Stimulated activated CD8-positive, alpha-beta memory T cell treated with anti-CD3 and anti-CD28 coated beads, Interleukin-12 subunit alpha, Interleukin-12 subunit beta, amount 100 ng/mL, for 1 hour (primary cell): ENCODE measurements at places on chromosomes 1 and 21.

DNA sequence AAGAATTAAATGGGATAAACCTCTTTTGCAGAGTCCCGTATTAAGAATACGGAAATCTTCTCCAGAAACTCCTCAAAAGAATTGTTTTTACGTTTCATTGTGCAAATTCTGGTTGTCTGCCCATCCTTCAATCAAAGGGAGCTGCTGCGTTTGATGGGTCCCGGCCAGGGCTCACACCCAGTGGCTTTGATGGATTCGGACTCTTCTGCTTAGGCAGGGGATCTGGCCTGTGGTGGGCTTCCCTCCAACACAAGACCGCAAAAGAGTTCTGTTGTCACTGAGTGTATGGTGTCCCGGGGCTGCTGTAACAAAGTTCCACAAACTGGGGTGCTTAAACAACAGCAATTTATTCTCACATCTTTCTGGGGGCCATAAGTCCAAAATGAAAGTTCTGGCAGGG, 402.0 kb downstream of the PCP4 start:
- DNase-seq = no peak

GRCh38 chr1:12195416-12195815, 28.6 kb downstream of the TNFRSF1B start:
- no peak for DNase-seq

- no peak for DNase-seq
Measured at GRCh38 chr1:240190881-240191401, 99.3 kb downstream of the FMN2 start.

- no peak for DNase-seq
Measured at GRCh38 chr1:83764209-83764608, 234.7 kb downstream of the TTLL7 start.

DNA sequence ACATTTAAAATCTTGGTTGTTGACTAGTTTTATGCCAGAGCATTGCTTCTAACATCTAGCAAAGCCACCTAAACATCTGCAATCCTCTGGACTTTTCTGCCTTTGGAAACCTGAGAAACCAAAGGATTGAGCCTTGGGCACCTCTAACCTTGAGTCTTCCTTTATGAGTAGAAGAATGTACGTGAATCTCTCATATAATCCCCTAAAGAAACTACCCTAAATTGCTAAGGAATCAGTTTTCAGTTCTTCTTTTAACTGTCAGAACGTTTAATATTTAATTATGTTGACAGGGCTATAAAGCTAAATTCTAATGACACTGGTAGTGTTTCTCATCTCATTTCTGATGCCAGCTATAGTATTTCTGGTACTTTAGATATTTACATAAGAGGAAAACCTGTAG, 997.3 kb downstream of the AMY1C start:
- no peak for DNase-seq

DNA sequence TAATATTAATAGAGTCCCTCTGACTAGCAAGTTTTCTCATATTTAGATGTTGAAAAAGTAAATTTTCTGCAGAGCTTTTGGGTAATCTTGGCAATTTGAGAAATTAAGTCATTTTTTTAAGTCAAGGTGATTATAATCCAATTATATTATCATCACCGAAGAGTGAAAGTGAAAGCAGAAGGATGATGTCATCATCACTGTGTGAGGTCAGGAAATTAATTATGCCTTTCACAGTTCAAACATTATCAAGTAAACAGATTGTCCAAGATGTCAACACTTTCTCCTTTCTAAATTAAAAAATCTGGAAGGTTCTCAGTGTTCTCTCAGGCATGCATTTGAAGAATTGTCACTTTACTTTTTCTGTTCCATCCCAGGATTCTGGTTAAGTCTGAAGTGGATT, 296.0 kb downstream of the TBX15 start:
- DNase-seq = no peak

- DNase-seq = no peak
Measured at GRCh38 chr1:22677931-22678896, 25.2 kb downstream of the C1QB start.

- DNase-seq = peak; percentile 78
Measured at GRCh38 chr1:151594143-151594625, 17.7 kb upstream of the SNX27 start.

DNA sequence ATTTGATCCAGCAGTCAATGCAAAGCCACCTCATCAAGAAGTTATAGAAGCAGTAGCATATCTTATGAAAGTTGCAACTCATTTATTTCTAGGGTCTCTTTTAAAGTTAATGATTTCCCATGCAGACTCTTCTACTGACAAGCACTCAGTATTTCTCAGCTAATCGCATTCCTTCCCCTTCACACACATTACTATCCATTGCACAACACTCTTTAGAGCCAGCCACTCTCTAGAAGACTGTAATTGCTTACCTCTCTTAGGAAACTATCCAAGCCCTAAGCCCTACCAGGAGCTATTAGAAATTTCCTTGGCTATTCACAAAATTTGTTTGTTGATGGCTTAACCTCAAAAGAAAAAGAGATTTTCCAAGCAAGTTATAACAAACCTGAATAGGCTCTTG, 106.0 kb downstream of the ADAMTS1 start:
- no peak for DNase-seq

- no peak for DNase-seq
Measured at GRCh38 chr1:219726480-219727272, 113.8 kb upstream of the ZC3H11B start.

- no peak for DNase-seq
Measured at GRCh38 chr1:234094172-234094571, 189.7 kb downstream of the SLC35F3 start.

DNA sequence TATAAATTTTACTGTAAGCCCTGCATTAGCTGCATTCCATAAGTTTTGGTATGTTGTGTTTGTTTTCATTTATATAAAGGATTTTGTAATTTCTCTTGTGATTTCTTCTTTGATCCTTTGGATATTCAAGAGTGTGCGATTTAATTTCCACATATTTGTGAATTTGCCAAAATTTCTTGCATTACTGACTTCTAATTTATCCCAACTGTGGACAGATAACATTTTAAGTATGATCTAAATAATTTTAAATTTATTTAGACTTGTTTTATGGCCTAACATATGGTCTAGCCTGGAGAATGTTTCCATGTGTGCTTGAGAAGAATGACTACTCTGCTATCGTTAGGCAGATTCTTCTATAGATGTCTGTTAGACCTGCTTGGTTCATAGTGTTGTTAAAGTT, 23.2 kb downstream of the RPE65 start:
- DNase-seq = no peak

DNA sequence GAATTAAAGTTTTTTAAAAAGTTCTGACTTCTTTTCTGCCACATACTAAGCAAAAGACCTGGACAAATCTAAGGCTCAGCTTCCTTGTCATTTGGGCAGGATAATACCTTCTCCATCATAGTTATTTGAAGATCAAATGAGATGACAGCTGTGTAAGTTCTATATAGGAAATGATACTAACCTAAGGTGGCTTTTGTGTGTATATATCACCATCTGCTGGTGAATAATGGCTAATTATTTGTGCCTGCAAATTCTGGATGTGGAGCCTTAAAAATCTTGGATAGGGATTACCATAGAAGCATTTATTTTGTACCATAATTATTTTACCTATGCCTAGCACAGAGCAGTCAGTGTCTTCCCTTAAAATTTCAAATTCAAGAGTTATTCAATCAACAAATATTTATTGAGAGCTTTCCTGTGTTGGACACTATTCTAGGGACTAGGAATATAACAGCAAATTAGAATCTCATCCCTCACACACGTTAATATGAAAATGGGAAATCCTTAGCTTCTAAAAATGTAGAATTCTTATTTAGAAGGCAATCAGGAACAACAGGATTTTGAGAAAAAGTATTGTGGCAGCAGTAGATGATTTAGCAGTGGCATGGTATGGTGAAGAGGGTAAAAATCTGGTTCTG, 89.8 kb downstream of the TMEM200B start:
- no peak for DNase-seq

DNA sequence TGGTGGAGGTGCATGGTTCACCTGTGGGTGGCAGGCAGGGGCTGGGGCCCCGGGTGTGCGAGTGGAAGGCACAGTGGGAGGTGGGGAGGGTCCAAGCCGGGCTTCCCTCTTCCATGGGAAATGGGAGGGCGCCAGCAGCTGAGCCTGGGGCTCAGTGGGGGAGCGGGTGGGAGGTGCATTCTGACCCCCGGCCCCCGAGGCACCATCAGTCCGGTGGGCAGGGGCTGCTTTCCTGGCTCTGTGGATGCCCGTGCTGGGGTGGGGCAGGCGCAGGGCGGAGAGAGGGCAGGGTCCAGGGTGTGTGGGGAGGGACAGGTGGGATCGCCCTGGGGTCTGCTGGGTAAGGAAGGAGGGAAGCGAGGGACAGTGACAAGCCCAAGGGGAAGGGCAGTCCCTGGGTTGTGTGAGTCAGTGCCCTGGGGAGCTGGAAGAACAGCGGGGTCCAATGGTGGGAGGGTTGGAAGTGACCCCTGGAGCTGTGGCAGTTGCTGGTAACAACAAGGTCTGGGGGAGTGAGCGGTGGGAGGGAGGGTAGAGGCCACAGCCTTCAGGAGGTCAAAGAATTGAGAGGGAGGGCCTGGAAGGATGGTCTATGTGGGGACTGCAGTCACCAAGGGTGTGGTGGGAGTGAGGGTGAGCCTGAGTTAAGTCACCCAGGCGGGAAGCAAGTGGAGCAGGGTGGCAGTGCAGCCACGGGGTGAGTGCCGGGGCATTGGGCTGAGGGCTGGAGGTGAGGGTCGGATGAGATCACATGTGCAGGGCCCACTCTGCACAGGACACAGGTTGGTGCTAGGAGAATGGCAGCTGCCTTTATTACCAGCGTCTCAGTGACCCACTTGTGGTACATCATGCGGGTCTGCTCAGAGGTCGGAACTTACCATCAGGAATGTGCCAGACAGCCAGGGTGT, 29.6 kb downstream of the LHX4 start:
- no peak for DNase-seq

- no peak for DNase-seq
Measured at GRCh38 chr1:41882068-41882477, 36.6 kb downstream of the HIVEP3 start.

DNA sequence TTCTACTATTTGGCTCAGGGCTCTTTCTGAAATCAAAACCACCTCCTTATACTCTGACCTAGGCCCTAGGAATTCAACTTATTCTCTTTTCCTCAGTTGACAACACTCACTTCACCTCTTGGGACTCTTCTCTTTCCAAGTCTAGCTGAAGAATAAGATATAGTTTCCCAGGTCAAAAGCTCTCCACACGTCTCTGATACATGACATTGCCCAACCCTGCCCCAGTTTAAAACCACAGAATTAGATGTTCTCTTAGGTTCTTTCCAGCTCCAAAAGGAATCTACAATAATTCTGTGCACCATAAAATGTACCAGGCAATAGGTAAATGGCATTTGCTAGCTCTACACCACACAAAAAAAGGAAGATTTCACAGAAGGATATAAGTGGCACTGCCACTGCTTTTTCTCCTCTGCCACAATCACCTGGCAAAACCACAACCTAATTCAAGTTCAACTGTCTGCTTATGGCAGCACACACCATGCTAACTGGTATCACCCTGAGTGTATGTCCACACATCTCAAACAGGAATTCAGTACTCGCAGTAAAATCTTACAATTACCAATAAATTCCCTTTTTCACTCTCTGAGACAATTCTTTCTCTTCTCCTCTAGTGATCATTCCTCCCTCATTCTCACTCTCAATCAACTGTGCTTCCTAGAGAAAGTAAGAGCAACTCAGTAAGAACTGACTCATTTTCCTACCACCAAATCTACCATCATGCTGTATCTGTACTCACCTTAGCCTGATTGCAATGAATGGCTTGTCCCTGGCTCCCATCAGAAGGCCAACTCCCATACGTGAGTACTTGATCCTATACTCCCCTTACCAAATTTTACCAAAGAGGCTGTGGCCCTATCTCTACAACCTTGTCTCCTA, 27.3 kb downstream of the ZBTB8OS start:
- DNase-seq = no peak
